ENCODE measurements at places on chromosomes 16 and 17. TPM values are rescaled to one million over a fixed set of nuclear protein-coding genes. Genes with fewer than 3 reads are reported as not detected.

The PLCD3 gene
- total RNA-seq: 0.61 TPM

GRCh38 chr16:50802961-50803360, 61.1 kb downstream of the CYLD start:
- no peak for DNase-seq

GRCh38 chr16:71754652-71755051, 30.2 kb upstream of the PHLPP2 start:
- DNase-seq: no peak

GRCh38 chr16:80974649-80975376, 31.9 kb downstream of the CMC2 start:
- DNase-seq: no peak

GRCh38 chr17:63785556-63785955, 11.6 kb downstream of the DDX42 start:
- no peak for DNase-seq

DNA sequence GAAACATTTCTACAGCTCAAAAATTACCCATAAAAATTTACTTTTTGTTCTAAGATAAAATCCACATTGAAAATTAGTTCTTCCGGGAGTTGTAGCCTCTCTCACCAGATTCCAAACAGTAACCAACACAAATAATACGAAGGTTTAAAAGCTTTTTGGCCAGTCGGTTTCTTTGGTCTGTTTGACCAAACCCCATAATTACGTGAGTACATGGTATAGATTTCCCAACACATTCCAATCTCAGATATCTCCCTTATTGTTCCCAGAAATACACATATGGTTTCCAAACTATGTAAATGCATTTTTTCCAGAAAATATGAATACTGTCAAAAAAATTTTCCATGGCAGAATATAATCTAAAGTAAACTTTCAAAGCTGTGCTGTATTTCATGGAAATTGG, 722.0 kb downstream of the KCNJ2 start:
- DNase-seq: no peak

- no peak for DNase-seq
Observed at GRCh38 chr16:11106726-11107125, 149.3 kb downstream of the SOCS1 start.

DNA sequence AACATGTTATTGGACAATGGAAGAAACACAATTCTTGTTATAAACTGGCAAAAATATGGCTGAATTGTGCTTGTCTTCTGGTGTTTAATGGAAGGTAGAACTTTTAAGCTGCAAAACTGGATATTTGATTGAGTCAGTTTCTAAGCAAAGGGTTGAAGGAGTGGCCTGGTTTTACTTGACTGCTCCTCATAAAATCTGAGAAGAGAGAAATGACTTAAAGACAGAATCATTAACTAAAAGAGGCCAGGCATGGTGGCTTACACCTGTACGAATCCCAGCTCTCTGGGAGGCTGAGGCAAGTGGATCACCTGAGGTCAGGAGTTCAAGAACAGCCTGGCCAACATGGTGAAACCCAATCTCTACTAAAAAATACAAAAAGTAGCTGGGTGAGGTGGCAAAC, 770.7 kb downstream of the CDH11 start:
- no peak for DNase-seq

- no peak for DNase-seq
Observed at GRCh38 chr16:66751053-66751302, 431 bp downstream of the DYNC1LI2 start.

DNA sequence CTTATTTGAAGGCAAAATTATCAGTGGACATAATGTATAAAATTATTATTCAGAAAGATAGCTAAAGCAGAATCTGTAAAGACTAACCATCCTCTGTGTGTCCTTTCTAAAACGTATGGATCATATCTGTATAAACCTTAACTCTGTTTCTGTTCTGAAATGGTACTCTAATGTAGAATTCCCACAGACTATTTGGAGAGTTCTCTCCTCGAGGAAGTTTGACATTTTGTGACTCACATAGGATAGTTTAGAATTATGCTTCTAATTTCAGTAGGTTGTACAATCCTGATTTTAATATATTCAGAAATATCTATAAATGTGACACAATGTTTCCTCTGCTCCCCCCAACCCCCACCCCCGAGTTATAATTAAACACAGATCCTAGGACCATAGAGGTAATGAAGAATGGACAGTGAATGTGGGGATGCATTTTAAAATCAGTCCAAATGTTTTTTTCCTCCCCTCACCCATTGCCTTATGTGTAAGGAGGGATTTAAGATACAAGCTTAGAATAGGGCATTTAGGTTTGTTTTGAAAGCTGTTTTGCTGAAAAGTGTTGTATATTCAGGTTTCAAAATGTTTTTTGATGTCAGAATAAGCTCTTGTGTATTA, 66.8 kb downstream of the BCAS3 start:
- no peak for DNase-seq

- no peak for DNase-seq
Observed at GRCh38 chr17:27318633-27319032, 24.7 kb downstream of the WSB1 start.

The TCAP gene
- 2.3 TPM for total RNA-seq
